ENCODE measurements at places on chromosomes 16 and 17.

DNA sequence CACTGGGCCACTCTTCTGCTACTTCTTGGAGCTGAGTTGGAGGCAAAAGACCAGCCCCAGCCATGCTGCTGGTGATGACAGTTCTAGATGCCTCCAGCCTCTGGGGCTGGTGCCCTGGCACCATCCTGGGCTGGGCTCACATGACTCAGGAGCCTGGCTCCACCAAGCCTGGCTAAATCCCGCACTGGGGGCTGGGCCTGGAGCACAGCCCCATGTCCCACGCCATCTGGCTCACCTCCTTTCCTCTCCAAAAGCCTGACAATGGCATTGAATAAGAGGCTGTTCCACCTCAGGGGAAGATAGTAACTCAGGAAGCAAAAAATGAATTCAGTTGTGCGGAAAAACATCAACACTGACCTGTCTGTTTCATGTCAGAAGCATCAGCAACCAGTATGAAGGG is 45.1 kb upstream of the MTSS2 start:
- no peak for DNase-seq

DNA sequence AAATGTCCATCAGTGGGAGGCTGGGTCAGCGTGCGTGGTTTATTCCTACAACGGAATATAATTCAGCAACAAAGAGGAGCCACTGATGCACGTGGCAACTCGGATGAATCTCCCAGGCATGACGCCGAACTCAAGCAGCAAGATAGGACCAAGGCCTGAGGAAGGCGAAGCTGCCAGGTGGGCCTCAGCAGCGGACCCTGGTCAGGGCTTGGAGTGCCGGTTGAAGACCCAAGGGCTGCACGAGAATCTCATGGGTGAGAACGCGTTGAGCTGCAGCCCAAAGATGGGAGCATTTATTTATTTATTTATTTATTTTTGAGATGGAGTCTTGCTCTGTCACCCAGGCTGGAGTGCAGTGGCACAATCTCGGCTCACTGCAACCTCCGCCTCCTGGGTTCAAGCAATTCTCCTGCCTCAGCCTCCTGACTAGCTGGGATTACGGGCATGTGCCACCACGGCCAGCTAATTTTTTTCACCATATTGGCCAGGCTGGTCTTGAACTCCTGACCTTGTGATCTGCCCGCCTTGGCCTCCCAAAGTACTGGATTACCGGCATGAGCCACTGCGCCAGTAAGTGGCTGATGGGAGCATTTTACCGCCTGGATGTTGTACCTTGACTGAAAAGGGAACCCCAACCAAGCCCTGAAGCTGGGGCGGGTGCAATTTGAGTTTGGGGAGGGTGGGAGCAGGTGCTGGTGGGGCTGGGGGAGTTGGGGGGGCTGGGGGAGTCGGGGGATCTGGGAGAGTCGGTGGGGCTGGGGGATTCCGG is 18.1 kb upstream of the BAHCC1 start:
- no peak for DNase-seq

DNA sequence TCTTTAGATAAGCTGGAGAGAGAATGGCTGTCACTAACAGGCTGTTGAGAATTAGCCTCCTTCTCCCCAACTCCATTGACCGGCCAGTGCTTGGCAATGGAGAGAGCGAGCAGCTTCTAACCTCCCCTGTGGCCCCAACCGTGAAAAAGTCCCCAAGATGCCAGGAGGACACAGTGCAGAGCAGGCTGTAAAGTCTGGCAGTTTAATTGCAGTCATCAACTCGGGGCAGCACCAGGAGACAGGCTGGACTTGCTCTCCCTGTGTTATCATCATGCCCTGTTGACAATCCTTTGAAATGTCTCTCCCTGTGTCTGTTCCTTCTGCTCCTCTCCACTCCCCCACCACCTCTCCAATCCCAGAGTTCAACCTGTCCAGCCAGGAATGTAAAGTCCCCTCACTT is 705 bp upstream of the CDRT4 start:
- no peak for DNase-seq

DNA sequence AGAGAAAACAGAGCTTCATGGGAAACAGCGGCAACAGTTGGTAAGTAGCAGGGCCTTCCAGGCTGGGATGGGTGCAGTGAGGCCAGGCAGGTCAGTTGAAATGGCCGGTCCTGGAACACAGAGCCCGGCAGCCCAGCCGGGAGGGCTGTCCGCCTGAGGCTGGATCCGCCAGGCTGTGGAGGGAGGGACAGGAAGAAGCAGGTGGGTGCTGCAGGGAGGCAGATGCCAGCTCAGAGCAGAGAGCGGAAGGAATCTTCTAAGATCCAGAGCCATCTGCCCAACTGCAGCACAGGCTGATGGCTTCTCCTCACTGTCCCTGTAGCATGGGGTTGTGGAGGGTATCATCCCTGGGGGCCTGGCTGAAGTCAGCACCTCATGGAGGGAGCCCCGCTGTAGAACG is 599 bp downstream of the RNF112 start:
- no peak for DNase-seq

DNA sequence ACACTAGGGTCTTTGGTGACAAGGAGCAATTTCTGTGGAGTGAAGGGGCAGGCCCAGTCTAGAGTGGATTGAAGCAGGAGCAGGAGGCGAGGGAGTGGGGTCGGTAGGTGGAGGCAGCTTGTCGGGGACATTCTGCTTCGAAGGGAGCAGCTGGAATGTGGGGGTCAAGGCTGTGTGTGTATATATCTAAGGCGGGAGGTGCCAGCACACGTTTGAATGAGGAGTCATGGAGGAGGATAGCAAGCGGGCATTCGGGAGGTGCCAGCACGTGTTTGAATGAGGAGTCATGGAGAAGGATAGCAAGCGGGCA is 17.7 kb downstream of the NT5M start:
- DNase-seq = no peak

GRCh38 chr16:70470141-70470926 is 15.9 kb downstream of the FCSK start:
- DNase-seq = no peak

DNA sequence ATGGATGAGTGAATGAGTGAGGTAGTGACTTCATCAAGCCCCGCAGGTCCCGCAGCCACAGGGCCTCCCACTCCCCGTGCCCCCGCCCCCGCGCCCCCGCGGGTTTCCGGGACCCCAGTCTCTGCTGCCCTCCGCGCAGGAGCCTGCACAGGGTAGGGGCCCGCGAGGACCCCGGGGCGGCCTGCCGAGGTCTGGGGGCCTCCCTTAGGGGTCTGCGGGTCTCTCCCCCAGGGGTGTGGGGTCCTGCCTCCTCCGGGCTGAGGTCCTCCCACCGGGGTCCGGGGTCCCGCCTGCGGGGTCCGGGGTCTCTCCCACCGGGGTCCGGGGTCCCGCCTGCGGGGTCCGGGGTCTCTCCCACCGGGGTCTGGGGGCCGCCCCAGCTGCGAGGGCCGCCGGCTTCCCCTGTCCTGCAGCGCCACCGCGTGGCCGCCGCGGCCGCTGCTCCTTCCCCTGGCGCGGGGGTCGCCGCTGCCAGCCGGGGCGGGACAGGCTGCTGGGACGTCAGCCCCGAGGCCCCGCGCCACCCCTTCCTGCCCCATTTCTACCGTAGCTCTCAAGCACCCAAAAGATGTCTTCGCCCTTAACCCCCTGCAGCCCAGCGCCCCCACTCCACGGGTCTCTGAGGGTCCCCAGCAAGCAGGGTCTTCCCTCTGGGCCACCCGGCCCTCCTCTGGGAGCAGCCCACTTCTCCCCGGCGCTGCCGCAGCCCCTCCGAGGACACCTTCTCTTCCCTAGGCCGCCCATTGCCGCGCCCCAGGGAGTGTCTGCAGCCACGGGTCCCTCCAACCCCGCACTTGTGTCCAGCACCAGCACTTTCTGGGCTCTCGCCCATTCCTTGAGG is 10.4 kb upstream of the CHMP6 start:
- DNase-seq = peak; percentile 37

GRCh38 chr17:74354123-74354522 is 7.5 kb downstream of the BTBD17 start:
- DNase-seq = peak; percentile 6

- DNase-seq = no peak
Observed at GRCh38 chr17:29625037-29625750, 2.5 kb upstream of the CORO6 start.

DNA sequence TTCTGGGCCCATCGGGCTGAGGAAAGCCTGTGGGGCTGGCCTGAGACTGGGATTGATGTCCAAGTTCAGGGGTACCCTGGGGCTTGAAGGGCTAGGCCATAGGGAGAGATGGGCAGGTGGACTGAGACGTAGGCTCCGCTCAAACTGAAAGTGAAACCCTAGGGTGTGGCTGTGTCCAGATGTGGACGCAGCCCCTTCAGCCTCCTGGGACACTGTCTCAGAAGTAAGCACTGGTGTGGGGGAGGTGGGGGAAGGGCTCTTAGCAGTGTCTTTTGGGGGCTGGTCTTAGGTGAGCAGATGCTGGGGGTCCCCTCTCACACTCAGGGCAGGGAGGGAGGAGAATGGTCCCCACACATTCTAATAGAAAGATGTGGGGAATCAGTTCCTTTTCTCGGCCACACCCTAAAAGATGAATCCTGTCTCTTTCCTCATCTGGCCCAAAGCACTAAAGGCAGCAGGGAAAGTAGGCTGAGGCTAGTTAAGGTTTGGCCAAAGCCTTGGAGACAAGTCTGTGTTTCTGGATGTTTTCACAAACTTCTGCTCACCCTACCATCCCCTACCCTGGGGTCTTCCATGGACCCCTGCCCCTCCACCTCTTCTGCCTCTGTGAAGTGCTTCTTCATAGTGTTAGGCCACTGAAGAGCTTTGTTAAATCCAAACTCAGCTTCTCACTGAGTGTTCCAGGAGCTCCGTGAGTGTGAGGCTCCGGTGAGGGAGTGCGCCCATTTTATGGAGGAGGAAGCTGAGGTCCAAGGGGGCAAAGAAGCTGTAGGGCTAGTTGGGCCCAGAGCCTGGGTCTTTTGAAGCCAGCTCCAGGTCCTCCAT is 5.6 kb downstream of the FMNL1 start:
- DNase-seq = no peak

- DNase-seq = no peak
Observed at GRCh38 chr17:1915889-1916288, 86.1 kb downstream of the RPA1 start.

- no peak for DNase-seq
Observed at GRCh38 chr17:59826706-59827453, 65.9 kb downstream of the TUBD1 start.

- DNase-seq = no peak
Observed at GRCh38 chr16:1096169-1097082, at the start of gene C1QTNF8. C1QTNF8 (minus strand) TSS chr16:1096244; CDS start chr16:1094922, 1,322 bp downstream.

GRCh38 chr17:82952019-82952418 is 112.2 kb upstream of the ZNF750 start:
- no peak for DNase-seq

DNA sequence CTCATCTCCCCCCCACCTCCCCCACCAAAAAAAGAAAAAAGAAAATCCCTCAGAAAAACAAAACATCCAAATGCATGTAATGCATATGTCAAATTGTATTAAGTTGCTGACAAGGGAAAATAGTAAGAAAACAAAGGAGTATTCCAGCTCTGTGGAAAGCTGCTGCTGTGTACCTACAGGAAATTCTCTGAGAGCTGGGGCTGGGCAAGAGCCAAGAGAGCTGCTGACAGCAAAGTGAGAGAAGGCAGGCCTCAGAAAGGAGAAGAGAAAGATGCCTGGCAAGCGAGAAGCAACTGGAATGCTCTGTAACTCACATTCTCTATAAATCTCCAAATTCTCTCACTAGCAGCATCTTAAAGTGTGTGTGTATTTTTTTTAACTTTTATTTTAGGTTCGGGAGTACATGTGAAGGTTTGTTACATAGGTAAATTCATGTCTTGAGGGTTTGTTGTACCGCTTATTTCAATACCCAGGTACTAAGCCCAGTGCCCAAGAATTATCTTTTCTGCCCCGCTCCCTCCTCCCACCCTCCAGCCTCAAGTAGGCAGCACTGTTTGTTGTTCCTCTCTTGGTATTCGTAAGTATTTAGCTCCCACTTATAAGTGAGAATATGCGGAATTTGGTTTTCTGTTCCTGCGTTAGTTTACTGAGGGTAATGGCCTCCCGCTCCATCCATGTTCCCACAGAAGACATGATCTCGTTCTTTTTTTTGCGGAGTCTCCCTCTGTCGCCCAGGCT is 24.4 kb downstream of the CNTROB start:
- no peak for DNase-seq

GRCh38 chr17:75909812-75910274 is 5.2 kb upstream of the MRPL38 start:
- no peak for DNase-seq

DNA sequence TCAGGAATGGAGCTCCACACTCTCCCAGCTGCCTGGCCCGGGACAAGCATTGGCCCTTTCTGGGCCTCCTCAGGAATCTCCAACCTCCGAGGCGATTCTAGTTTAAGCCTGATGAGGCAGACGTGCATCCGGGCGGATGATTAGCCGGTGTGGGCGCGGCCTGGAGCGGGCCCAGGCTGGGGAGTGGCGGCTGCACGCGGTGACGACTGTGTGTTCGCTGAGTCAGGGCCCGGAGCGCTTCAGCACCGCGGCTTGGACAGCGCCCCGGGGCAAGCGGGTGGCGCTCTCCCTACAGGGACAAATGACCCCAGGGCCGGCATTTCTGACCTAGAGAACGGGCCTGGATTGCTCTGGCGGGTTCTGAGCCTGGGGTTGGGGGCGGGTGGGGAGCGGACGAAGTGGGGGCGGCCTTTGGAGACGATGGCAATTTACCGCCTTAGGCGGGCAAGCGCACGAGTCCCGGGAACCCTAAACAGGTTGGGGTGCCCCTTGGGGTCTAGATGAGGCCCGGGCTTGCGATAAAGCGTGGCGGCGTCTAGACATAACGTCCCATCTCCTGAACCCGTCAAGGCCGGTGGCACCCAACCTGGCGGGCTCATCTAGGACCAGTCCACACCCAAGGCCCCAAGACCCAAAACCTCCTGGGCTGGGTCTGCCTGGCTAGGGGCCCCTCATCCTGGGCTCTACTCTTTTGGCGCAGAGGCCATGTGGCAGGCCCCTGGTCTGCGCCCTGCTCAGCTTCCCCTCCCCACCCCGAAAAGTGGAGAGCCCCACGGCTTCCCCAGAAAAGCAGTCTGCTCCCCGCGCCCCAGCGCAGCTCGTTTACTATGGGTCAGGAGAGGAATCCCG is 22.3 kb upstream of the ZNHIT3 start:
- DNase-seq = no peak

DNA sequence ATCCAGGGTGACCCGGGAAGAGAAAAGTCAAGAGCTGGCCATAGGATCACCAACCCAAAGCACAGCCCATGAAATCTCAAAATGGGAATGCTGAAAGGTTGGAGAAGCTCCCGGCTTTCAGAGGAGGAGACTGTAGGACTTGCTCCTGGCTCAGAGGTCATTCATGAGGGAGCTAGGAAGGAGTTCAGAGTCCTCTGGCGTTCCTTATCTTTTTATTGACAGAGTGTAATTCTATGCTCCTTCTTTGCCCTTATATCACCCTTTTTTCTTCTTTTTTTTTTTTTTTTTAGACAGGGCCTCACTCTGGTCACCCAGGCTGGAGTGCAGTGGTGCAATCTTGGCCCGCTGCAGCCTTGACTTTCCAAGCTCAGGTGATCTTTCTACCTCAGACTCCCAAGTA is 27.3 kb upstream of the CNOT1 start:
- no peak for DNase-seq

DNA sequence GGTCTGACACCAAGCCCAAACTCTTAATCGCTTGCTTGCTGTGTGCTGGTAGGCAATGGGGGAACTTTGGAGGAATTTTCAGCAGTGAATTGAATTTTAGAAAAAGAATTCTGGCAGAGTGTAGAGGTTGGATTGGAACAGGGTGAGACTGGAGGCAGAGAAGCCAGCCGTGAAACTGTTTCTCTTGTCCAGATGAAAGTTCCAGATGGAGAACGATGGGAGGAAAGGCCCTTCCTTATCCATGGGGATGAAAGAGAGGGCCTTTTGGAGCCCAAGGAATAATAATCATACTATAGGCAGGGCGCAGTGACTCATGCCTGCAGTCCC is 26.0 kb downstream of the NEUROD2 start:
- no peak for DNase-seq
